ENCODE measurements at places on chromosomes 5 and 9.
A peak's percentile ranks its signal among the peaks of the same experiment; 100 is the strongest.

GRCh38 chr9:15300218-15300617 is 6.8 kb downstream of the TTC39B start:
- DNase-seq: no peak

- DNase-seq: no peak
Measured at GRCh38 chr9:92648474-92648971, 21.4 kb downstream of the IPPK start.

DNA sequence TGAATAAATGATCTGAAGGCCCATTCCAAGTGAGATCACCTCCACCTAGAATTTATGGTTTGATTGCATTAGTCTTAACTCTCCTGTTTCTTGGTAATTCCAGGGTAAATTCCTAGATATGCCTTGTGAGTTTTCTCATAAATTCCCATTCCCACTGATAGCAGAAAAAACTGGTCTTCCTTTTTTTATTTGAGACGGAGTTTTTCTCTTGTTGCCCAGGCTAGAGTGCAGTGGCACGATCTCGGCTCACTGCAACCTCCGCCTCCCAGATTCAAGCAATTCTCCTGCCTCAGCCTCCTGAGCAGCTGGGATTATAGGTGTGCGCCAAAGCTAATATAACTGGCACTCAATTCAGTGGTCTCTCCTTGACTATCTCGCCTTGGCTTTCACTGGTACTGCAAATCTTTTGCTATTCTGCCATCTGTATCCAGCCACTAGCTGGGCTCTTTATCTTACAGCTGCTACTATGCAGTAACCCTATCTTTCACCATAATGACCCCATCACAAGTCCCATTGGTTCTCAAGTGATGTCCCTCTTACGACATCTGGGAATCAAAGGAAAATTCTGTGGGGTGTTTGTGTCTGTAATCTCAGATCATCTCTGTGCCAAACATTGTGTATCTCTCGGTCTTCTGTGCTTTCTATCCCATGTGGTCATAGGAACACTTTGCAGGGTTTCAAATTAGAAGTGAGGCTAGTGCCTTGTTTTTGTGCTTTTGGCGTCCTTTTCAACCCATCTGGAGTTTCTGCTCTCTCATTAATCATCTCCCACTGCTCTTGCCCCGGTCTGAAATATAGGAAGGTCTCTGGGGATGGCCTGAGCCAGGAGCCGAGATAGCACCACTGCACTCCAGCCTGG is 14.4 kb downstream of the HNRNPK start:
- peak; percentile 65 for DNase-seq

DNA sequence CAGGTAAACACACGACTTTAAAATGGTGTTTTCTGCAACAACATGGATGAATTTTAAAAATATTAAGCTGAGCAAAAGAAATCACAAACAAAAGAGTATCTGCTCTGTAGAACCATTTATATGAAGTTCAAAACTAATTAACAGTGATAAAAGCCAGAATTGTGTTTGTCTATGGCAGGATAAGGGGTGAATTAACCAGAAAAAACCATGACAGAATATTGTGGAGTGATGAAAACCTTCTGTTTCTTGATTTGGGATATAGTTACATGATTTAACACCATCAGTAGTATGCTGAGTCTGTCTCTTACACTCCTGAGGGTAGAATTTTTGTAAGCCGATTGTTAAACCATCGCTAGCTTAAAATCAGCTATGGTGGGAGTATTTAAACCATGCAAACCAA is 101.7 kb upstream of the ZNF366 start:
- DNase-seq: no peak

- DNase-seq: peak; percentile 78
Measured at GRCh38 chr5:141483902-141484301, 928 bp upstream of the PCDHGC4 start.

- no peak for DNase-seq
Measured at GRCh38 chr5:52705720-52706119, 82.0 kb upstream of the ITGA1 start.

- no peak for DNase-seq
Measured at GRCh38 chr5:104540448-104540847, 977.9 kb upstream of the NUDT12 start.

DNA sequence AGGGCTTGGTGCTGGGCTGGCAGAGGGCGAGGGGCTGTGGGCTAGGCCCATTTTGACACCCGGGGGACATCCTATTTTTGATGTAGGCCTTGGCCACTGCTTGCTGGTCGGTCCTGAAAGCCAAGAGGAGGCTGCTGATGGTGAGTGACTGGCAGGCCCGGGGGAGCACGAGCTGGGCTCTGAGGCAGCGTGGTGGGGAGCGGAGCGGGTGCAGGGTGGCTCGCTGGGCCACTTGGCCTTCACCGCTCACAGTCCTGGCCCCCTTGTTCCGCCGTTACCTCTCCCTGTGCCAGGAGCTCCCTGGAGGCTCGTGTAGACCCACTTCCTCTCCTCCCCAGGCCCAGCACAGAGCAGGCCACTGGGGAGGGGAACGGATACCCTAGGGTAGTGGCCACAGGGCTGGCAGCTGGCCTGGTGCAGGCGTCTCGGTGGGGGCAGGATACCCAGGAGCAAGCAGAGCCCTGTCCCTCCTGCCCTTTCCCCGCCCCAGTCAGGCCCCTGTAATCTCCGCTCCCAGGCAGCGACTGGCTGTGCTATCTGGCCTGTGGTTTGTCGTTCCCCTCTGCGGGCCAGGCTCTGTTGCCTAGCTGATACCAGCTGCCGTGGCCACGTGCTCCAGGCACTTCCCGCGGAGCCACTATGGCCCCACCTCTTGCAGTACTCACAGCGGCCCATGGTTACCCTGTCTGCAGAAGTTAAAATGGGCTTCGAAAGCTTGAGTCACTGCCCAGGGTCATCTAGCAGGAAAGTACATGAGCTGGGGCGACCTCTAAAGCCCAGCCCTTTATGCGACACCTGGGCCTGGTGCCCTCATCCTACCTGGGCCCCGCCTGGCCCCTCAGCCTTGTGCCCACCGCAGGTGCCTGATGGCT is 11.7 kb upstream of the DOLPP1 start:
- peak; percentile 18 for DNase-seq

- DNase-seq: no peak
Measured at GRCh38 chr5:159440235-159440634, 109.9 kb upstream of the IL12B start.

DNA sequence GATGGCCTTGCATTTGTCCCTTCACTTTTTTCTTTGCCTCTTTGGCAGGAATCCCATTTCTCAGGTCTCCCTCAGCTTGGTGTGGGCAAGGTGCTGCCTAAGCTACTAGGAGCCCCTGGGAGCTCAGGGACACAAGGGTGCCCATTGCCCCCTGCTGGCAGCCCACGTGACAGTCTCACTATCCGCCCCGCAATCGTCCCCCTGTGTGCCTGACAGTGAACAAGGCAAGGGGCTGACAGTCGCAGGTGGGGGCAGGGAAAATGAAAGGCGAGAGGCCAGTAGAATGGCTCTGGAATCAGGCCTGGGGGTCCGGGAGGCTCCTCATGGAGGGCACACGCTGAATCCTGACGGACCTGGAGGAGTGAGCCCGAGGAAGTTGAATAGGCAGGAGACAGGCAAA is 2.0 kb upstream of the PCDH12 start:
- DNase-seq: peak; percentile 29

DNA sequence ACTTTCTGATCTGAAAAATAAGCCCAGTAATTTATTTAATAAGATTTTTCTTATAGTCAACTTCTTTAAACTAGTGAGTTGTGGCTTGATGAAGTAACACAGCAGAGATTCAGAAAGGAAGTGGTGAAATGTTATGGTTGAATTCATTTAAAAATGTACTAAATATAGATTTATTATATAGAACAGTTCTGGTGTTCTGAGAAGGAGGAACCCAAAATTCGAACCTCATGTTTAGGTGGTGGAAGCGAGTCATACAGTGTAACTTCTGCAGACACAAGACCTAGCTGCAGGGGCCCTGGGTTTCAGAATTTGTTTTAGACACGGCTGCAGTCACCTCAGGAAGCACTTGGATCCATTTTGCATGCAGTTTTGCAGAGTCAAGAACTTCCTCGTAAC is 188.2 kb downstream of the TRIO start:
- no peak for DNase-seq

- DNase-seq: no peak
Measured at GRCh38 chr9:116767219-116767618, 80.1 kb downstream of the TRIM32 start.
